ENCODE measurements at places on chromosomes 7 and 10. TPM values are rescaled to one million over a fixed set of nuclear protein-coding genes. Genes with fewer than 3 reads are reported as not detected.

ZNF727 gene
- 1.6 TPM for total RNA-seq

SPDYE1 gene
- not detected for total RNA-seq

- H3K27me3 ChIP-seq = no peaks in the 10 kb centered on the region
- DNase-seq = no peak
- no peak overlapping the region for H3K27ac ChIP-seq
- no peak overlapping the region for H3K4me3 ChIP-seq
- H3K4me1 ChIP-seq = no peaks in the 10 kb centered on the region
Measured at GRCh38 chr10:16957038-16957437, 139.8 kb upstream of the RSU1 start.

GRCh38 chr10:124296121-124296812 lies 122.5 kb downstream of the OAT start:
- H3K4me1 ChIP-seq = no peaks in the 10 kb centered on the region
- no peak overlapping the region for H3K27ac ChIP-seq
- H3K4me3 ChIP-seq = no peak overlapping the region
- no peaks in the 10 kb centered on the region for H3K27me3 ChIP-seq
- H3K36me3 ChIP-seq = no peaks in the 10 kb centered on the region

- DNase-seq = no peak
- H3K4me1 ChIP-seq = peaks cover 26% of the 10 kb centered on the region
- H3K36me3 ChIP-seq = no peaks in the 10 kb centered on the region
Measured at GRCh38 chr10:72085864-72086465, 2.4 kb downstream of the SPOCK2 start.

- H3K27me3 ChIP-seq = no peaks in the 10 kb centered on the region
- no peaks in the 10 kb centered on the region for H3K36me3 ChIP-seq
- no peaks in the 10 kb centered on the region for H3K4me1 ChIP-seq
- H3K4me3 ChIP-seq = no peak overlapping the region
Measured at GRCh38 chr7:42770114-42770513, 141.8 kb downstream of the C7orf25 start.

Measured in adrenal gland (tissue), 19 donors.